ENCODE measurements at places on chromosomes 5 and 9.

DNA sequence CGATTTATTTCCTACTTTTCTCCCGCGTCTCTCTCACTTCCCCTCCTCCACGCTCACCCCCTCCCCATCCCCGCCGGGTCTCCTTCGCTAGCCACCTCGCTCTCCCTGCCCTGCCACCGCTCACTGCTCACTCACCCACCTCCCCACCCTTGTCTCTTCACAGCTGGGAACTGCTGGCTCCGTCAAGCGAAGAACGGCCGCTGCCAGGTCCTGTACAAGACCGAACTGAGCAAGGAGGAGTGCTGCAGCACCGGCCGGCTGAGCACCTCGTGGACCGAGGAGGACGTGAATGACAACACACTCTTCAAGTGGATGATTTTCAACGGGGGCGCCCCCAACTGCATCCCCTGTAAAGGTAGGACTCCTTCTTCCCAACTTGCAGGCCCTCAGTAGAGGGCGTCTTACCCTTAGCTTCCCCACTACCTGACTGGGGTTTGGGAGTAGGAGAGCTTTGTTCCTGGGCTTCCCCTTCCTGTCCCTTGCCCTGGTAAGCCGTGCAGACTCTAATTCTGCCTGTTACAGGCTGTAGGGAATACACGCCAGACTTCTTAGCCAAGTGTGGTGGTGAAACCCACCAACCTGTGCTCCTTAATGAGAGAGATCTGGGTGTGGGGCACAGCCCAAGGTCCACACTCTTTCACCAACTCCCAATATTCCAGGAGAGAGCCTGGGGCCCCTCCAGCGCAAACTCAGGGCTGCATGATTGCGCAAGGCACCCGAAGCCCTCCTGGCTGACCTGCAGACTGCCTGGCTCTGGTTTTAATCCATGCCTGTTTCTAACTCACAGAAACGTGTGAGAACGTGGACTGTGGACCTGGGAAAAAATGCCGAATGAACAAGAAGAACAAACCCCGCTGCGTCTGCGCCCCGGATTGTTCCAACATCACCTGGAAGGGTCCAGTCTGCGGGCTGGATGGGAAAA is 2.5 kb downstream of the FST start:
- DNase-seq = no peak

DNA sequence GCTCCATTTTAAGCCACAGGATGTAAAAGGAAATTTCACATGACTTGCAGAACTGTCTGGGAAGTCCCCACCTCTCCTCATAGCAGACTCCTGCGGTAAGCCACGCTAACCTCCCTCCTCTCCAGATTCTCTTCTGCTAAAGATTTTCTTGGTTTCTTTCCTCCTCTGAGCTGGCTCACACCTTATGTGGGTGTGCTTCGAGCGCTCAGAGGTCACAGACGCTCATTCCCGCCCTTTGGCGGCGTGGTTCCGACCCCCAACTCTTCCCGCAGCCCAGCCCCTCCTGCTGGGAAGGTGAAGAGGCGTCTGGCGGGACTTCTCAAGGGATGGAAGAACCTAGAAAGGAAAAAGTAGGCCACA is 32.9 kb upstream of the CDK20 start:
- no peak for DNase-seq

DNA sequence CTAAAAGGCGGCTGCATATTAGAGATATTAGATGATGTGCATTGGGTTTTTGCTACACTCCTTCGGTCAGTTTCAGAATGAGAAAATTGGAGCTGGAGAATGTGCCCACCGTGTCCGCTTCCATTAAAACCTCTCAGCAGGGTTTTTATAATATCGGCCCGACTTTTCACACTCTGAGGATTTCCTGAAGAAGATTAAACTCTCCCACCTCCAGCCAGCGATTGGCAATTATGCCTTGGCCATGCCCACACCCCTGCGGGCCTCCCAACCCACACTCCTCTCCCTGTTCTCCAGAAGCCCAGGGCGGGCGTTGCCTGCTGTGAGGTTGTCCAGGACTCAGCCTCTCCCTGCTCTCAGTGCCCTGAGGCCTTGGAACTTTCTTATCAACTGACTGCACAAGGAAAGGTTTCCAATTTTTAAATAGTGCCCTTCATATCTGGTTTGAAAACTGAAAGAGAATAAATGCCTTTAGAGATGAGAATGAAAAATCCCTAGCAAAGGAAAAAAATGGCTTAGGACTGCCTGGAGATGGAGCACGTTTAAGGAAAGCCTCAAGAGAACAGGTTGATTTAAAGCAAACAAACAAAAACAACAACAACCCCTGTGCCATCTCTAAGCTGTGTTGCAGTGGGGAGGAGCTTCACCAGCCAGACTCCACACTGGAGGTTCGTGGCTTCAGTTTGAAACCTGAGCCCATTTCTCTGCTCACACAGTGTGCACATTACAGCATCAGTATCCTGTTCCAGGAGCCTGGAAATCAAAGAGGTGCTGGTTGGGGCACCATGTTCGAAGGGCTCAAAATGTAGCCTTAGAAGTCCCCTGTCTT is 292.9 kb downstream of the NSG2 start:
- no peak for DNase-seq

DNA sequence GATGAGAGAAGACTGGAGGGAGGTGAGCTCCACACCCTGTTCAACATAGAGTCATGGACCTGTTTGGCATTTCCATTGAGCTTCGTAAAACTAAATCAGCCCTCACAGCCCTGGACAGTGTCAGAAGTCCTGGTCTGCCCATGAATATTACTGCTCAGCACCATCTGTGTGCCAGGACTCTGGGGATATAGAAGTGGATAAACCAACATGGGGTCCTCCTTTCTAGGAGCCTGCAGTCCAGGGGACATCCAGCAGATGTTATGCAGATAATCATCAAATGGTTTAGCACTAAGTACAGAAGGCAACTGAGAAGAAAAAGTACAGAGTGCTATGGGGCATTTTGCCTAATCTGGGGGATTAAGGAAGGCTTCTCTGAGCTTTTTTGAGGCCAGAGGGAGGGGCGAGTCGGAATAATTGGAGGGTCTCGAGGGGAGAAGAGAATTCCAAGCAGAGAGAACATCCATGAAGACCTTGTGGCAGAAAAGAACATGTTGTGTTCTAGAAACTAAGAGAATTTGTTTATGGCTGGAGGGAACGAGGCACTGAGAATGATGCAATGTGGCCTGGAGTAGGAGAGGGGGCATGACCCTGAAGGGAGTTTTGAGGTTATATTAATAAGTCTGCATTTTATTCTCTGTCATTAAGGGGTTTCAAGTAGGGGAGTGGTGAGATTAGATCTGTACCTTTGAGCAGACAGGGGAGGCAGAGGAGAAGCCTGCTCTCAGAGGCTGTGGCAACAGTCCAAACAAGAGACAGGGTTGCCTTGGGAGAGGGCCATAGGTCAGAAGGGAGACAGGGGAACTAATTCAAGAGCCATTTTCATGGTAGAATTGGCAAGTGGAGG is 63.5 kb upstream of the SLC2A8 start:
- DNase-seq = no peak

DNA sequence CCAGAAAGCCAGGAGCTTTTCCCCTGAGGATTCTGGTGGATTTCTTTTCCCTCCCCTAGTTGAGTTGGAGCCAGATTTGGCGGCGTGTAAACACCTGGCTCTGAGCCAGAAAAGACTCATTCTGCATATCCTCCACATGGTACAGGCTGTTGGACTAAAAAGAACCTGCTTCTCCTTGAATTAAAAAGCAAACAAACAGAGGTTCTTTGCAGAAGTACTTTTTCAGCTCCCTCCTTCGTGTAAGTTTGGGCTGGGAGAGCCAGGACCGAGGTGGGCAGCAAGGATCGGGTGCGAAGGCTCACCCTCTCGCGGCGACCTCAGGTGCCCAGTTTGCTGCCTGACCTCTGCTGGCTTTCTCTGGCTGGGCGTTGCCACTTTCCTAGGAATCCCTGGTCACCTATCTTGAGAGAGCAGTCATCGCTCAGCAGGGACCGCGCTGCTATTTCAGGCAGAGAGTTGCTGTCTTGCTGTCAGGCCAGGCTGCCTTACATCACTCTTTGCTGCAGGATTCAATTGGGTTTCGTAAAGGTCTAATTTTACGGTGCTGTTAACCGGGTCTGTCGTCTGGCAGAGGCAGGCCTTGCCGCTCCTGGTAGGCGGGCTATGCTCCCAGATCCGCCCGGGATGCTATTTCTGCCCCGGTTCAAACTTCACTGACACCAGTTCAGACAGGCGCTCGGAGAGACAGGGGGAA is 3.2 kb downstream of the PAPPA start:
- no peak for DNase-seq

GRCh38 chr5:95779611-95780010 is 42.9 kb downstream of the GLRX start:
- DNase-seq = no peak

- DNase-seq = no peak
Measured at GRCh38 chr5:43357878-43358281, 44.7 kb upstream of the HMGCS1 start.

DNA sequence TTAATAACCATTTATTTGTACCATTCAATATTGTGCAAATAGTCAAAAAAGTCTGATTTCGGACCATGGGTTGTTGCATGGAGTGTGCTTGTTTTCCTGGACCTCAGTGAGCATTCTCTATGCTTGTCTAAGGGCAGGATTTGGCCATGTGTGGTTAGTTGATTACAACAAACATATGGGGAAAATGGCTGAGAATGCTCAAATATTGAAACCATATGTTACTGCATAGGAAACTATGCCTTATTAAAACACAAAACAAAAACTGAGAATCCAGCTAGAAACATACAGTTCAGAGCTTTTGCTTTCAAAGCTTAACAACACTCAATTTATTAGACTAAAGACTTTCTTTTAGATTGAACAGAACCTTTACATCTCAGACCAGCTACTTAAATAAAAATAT is 928.3 kb downstream of the NR2F1-AS1 start:
- no peak for DNase-seq

GRCh38 chr9:105361873-105362272 is 86.0 kb upstream of the FSD1L start:
- no peak for DNase-seq
